Activated T-helper 17 cell treated with anti-CD3 and anti-CD28 coated beads, Interleukin-2, amount 50 U/mL, for 72 hours (primary cell): ENCODE measurements at places on chromosomes 12 and 14.

DNA sequence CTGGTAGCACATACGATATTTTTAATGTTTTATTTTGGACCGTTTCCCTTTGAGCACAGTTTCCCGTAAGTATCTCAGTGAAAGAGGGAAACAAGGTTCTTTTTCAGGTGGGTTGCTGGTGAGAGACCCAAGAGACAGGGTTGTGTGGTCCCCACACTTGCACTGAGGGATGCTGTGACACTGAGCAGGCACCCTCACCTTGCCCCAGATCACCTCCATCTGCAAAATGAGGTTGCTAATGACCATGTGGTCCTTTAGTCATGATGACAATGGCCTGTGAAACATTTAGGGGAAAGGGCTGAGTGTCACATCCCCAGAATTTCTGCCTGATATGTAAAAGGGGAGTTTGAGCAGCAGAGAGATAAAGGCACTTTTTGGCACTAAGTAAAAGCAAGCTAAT is 4.3 kb downstream of the CCND2 start:
- ATAC-seq: no peak

GRCh38 chr12:94372461-94372860 is 87.2 kb downstream of the CEP83 start:
- ATAC-seq: peak; percentile 98

DNA sequence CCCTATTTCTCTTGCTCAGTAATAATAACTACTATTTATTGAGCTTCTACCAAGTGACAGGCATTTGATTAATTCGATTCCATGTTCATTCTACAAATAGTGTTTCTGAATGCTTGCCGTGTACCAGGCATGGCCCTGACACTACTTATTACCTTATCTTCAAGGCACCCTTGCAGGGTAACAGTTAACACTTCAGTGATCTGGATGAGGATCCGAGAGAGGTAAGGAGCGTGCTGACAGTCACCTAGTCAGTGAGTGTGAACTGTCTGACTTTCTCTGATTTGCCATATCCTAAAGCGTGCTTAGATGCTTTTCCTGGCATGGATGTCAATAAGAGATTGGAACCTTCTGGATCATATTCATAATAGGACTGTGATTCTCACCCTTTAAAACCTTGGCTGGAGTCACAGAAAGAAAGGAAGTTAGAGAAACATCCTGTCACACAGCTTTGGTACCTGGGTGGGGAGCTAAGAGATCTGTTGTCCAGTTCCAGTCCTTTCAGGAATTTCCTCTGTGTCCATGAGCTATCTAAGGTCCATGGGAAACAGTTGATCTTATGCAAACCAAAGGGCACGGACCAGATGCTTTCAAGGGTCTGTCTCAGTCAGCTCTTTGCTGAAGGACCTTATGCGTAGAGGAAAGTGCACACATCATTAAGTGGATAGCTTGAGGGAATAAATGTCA is 54.8 kb downstream of the PPFIBP1 start:
- no peak for ATAC-seq

- peak; percentile 66 for ATAC-seq
Observed at GRCh38 chr12:48924617-48925303, 532 bp downstream of the FKBP11 start.

DNA sequence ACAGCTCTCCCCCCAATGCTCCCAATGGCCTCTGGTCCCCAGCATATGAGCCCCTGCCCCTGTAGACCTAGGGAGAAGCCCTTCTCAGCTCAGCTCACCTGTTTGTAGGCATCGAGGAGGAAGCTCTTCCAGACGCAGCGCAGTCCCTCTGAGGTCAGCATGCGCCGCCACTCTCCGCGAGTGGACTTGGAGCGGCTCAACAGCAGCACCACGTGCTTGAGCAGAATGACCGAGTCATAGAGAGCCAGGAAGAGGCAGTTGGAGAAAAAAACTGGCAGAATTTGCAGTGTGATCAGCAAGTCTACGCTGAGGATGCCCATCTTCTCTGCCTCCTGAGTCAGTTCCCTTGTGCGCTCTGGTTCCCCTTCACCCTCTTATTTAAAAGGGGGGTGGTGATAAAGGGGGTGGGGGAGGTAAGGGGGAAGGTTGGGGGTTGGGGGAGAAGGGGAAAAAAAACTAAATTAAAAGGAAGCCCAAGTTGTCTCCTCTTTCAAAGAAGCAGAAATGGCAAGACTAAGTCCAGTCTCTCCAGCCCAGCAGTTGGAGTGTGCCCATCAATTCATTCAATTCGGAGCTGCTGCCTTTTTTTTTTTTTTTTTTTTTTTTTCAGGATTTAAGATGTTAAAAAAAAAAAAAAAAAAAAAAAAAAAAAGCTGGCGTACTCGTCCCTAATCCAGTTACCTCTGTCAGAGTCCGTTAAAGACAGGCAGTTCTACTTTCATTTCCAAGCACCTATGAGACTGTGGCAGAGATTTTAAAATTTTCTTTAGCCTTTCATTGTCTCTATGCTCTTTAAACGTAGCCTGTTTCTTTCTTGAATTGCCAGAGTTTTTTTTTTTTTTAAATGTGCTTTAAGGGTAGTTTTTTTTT is at the start of gene DIO2:
DIO2 (minus strand) TSS at position 352 of the 870 bp plus-strand sequence; CDS start at position 320, 32 bp downstream.
- no peak for ATAC-seq
